Stimulated activated CD4-positive, alpha-beta T cell treated with anti-CD3 and anti-CD28 coated beads, TNF-alpha, amount 100 ng/mL, for 48 hours (primary cell): ENCODE measurements at places on chromosomes 2 and 18.
A peak's percentile ranks its signal among the peaks of the same experiment; 100 is the strongest.

GRCh38 chr2:168766600-168766999 is 35.8 kb upstream of the NOSTRIN start:
- no peak for DNase-seq

DNA sequence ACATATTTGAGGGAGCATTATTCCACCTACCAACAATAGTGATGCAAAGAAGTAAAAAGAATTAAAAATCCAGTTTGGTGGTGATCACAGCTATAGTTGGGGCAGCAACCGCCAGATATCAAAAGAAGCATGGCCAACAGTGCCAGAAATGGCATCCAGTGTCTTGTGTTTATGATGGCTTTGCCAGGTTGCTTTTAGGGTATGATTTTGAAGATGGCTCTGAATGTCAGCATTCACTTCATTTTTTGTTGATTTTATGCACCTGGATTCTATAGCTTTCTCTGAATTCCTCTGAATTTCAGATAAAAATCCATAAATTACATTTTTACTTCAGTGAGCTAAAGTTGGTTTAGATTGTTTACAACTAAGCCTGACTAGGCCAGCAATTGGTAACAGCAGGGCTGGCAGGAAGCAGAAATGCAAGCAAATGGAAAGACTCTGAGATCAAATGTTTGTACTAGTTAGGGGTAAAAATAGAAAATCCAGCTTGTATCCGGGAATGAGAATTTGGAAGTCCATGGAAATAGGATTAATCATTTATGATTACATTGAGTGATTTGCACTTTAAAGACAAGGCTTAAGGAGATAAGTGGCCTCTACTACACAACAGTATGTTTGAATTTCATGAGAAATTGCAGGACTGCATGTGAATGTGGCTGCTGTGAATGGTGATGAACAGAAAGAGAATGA is 40.4 kb downstream of the COL3A1 start:
- DNase-seq, result no peak

DNA sequence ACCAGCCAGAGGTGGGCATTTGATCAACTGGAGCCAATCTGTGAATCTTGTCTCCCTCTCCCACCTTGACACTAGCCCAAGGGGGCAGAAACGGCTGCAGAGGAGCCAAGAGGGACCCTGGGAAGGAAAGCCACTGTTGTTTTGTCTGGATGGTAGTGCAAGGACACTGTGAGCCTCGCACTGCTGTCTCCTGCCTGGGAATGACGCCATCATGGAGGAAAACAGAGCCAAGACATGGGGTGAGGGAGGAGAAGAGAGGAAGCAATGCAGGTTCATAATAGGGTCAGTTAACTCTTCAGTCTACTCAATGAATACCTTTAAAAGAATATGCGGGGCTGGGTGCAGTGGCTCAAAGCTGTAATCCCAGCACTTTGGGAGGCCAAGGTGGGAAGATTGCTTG is 231.1 kb upstream of the AGAP1 start:
- no peak for DNase-seq

- DNase-seq, result no peak
These were observed 70.7 kb downstream of the MYOM1 start for GRCh38 chr18:3148930-3149535.

GRCh38 chr2:70785137-70785911 is 5.1 kb downstream of the FIGLA start:
- peak; percentile 25 for DNase-seq
